ENCODE measurements at places on chromosomes 3 and 15.

GRCh38 chr3:186538779-186539178 is 5.4 kb downstream of the CRYGS start:
- DNase-seq = no peak

- peak; percentile 58 for DNase-seq
These were observed 539 bp upstream of the PLCL2 start for GRCh38 chr3:16884084-16884747.

GRCh38 chr3:174110761-174111160 is 713.2 kb downstream of the NLGN1 start:
- no peak for DNase-seq

DNA sequence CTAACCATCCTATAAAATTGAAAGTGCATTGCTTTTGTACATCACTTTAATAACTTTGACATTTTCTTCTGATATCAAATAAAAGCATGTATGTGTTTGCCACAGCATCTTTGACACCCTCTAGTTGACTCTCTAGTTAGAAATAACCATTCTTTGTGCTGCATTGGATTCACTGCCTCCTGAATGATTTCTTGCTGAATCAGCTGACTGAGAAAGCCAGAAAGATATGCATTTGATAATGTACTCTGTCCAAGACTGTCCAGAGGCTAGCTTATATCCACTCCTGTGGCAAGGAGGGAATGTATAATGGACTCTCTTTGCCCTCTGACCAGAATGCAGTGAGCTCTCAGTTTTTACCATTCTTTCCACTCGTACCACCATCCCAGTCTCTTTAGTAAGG is 6.2 kb downstream of the RAB11A start:
- no peak for DNase-seq

GRCh38 chr3:15263120-15263519 is 57.1 kb downstream of the CAPN7 start:
- no peak for DNase-seq

DNA sequence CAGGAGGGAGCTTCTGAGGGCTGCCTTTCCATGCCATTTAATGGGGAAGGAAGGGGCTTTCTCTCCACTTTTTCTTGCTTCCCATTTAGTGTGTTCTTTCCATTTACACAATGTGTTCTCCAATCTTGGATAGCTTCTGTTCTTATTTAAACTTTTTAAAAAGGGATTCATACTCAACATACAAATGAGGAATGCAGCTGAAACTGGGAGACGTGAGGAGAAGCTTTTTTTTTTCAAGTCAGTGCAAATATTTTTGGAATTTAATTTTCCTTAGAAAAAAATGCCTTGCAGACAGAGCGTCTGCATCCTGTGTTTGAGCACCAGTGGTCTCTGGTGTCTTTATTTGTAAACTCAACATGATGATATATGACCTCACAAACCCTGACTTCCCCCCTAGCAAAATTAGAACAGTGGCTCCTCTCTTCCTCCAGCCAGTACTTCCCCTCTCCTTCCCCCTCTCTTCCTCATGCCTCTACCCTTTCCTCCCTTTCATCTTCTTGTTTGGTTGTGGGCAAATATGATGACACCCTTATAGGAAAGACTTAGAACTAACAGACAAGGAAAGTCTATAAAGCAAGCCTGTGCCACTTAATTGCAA is 48.1 kb upstream of the PCSK6 start:
- DNase-seq = peak; percentile 25

DNA sequence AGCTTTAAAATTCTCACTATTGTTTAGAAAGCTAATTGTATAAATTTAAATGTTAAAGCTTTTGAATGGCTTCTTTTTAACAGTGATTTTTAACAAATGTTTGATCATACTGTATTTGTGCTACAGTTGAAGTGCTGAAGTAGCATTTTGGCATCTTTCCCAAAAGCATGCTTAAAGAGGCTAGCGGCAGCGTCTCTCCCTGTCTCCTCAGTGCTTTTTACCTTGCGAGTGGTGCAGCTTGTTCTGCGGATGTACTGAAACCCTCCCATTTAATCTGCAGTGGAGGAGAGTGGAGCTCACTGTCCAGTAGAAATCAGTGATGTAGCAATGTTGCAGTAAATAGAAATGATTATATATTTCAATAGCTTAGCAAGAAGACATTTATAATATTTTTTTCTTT is 43.7 kb downstream of the LRRC49 start:
- no peak for DNase-seq

DNA sequence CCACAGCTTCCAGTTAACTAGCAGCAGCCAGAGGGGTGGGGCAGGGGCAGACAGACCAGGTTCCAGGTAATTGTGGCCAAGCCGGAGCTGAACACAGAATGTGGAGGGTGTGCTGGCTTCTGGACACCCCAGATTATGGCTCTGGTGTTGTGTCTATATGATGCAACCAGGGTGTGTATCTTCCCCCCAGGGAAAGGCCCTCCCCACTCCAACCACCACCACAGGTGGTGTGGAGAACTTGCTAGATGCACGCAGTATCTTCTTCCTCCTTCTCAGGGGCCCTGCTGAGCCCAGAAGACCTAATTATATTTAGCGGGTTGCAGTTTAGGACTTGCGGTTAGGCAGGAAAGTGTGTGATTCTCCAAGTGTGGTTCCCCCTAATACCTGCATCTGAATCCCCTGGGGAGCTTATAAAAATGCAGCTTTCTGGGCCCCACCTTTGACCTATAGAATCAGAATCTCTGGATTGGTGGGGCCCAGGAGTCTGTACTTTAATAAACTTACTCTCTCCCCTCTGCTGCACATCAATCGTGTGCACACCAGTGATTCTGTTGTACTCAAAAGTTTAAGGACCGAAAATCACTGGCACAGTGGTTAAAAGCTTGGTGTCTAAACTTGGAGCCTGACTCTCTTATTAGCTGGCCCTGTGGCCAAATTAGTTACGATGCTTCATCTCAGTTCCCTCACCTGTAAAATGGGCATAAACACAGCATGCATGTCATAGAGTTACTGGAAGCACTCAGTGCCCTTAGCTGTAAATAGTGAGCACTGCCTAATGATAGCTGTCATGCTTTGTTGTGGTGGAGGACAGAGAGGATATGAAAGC is 379.1 kb upstream of the PROK2 start:
- peak; percentile 1 for DNase-seq

DNA sequence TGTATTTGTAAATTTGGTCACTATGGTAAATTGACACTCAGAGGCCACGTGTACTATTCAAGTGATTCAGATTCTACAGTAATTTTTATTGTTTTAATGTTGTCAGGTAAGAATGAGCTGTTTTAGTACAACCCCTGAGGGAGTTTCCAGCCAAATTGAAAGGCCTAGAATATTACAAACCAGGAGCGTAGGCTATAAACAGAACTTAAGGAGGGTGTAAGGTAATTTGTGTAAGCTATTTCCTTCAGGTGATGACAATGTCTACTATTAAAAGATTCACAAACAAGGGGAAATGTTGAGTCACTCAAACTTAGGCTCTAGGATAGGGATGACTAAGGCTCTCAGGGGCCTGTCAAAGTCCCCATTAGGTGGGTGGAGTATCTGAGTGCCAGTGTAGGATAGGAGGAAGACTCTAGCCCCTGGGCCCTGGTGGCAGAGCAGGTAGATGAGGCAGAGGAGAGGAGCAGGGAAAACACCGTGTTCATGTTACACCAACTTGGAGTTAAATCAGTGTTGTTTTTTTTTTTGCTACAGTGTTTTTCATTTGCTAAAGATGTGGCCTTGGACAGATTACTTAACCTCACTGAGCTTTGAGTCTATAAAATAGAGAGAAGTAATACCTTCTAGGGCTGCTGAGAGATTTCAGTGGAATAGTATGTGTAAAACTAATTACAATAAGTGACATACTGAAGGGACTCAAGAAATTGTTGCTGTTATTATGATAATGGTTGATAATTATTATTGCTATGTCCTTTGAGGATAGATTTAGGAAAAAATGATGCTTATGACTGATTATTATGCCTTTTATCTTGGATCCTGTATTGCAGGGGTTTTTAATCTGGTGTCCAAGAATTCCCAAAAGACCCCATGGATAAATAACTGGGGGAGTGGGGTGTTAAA is 10.3 kb downstream of the TM4SF1 start:
- no peak for DNase-seq

DNA sequence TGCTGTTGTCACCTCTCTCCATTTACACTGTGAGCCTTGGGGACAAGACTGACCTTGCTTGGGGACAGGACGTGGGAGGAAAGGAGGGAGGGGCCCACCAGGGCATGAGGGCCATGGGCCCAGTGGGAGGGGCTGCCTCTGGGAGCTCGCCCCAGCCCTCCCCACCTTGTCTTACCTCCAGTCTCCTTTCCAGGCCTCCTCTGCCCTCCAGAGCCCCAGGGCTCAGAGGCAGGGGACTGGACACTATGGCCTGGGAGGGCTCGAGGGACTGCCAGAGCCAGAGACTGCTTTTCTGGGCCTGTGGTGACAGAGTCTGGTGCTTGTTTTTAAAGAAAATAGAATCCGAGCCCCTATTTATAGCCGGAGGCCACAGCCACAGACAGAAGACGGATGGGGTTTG is 10.2 kb downstream of the CSPG4 start:
- no peak for DNase-seq

GRCh38 chr15:91517491-91518200 is 335.9 kb upstream of the SLCO3A1 start:
- peak; percentile 48 for DNase-seq

- no peak for DNase-seq
These were observed 199.8 kb upstream of the ALCAM start for GRCh38 chr3:105166893-105167292.

- no peak for DNase-seq
These were observed 139.0 kb downstream of the FAM43A start for GRCh38 chr3:194824701-194825111.

DNA sequence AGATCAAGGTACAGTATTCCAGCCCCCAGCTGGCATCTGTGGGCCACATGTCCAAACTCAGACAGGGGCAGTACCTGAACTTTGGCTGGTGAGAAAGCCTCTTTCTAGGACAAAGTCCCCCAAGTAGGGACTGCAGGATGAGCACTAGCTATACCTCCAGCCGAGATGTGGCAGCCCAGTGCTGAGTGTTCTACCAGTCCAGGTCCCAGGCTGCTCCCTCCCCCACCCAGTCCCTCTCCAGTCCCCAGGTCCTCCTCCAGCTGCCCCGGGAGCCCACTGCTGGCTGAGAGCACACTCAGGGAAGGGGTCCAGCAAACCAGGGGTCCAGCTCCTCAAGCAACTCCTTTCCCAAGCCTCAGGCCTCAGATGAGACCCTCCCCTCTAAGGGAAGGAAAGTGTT is 1.5 kb downstream of the SLC26A6 start:
- DNase-seq = no peak

GRCh38 chr15:58232281-58233065 is 94.3 kb downstream of the AQP9 start:
- peak; percentile 17 for DNase-seq

DNA sequence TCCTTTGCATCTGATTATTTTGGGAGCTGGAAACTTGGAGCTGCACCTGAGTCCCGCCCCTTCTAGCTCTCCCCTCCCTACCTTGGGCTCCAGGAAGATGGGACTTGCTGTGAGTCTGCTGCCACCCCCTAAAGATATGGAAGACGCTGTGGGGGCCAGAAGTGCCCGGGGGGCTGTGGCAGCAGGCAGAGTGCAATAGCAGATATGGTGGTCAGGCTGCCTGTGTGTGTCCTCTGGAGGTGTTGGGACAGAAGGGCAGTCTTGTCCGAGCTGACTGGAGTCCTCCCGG is 485 bp downstream of the PAK6 start:
- DNase-seq = no peak

DNA sequence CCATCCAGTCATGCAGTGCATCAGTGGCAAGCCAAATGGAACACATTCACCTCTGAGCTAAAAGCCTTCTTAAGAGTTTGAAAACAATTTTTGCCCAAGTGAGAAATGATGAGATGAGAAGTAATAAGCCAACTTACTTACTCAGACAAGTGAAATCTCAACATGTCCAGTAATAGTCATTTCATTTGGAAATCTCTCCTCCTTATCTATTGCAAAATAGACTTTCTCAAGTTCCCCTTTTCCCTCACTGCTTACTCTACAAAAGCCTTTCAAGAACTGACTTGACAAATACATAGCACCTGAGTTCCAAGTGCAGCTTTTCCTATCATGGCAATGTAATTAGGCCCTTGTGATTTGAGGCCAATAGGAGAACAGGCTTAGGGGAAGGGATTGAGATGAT is 282.3 kb downstream of the SLC9A9 start:
- DNase-seq = no peak

- DNase-seq = no peak
These were observed 97.1 kb upstream of the TNFAIP8L3 start for GRCh38 chr15:51191766-51192165.

GRCh38 chr3:114089675-114090074 is 33.1 kb downstream of the QTRT2 start:
- no peak for DNase-seq

DNA sequence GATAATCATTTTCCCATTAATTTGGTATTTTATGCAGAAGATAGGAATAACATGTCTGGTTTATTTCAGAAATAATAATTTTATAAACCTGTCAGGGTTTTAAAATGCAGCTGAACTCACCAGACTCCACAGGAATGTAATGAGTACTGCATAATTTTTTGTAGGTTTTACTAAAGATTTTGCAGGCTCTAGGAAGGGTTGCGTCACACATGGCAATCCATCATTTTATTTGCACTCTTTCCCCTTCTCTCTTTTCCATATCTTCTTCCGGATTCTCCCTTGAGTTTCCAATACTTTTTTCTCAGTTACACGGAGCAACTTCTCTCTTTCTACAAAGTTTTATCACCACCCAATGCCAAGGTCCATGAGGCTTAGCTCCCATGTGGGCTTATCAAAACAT is 234.7 kb downstream of the NFKBIZ start:
- no peak for DNase-seq

DNA sequence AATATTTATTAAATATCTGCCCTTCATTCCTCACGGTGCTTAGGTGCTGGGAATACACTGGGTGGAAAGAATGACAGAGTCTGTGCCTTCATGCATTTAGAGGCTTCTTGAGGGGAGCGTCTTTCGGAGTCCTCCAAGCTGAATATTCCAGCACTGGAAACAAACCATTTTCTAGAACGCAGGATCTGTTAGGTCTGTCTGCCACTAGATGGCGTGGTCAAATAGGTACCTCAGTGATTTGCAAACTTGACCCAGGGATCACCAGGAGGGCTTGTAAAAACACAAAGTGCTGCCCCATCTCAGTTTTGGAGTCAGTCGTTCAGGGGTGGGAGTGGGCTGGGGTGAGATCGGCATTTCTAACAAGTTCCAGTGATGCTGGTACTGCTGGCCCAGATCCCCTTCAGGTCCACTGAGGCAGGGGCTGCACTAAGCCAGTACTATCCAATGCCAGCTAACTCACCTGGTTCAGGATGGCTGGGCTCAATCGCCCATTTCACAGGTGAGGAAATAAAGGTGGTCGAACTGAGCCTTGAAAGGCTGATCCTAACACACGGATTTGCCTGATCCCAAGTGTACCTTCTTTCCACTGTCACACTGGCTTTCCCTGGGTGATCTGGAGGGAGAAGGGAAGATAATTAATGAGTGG is 14.8 kb downstream of the ARNT2 start:
- peak; percentile 3 for DNase-seq

GRCh38 chr3:24195504-24196230 is 250.6 kb downstream of the NR1D2 start:
- DNase-seq = no peak

Measured in GDM1 (cell line).